ENCODE measurements at places on chromosomes 5 and 9.

GRCh38 chr5:110094548-110094947 is 404.8 kb downstream of the MAN2A1 start:
- no peak for DNase-seq

DNA sequence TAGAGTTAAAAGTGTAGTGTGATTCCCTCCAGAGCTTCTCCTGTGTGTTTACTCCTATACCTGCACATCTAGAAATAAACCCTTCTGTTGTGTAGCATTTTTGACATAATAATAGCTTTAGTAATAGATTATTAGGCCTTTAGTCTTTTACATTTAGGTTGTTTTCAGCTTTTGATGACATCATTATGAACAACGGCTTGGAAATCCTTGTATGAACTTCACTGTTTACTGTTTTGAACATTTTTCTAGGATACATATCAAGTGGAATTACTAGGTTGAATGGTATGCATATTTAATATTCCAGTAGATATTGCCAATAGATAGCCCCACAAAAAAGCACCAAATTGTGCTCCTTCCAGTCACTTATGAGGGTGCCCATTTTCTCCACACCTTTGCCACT is 174.0 kb downstream of the ARHGAP26 start:
- DNase-seq, result no peak

DNA sequence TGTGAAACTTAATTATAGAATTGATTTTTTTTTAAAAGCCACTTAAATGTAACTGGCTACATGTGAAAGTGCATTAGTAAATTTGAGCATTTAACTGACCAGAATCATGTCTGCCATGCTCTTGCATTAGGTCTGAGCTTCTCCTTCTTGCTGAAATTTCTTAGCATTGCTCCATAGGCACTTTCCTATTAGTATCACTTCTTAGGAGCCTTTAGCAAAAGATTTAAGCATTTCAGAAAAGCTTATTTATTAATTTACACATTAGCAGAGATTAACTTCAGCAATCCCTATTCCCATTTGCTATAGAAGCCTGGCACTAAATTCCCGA is 211.0 kb downstream of the SNX18 start:
- DNase-seq, result no peak

DNA sequence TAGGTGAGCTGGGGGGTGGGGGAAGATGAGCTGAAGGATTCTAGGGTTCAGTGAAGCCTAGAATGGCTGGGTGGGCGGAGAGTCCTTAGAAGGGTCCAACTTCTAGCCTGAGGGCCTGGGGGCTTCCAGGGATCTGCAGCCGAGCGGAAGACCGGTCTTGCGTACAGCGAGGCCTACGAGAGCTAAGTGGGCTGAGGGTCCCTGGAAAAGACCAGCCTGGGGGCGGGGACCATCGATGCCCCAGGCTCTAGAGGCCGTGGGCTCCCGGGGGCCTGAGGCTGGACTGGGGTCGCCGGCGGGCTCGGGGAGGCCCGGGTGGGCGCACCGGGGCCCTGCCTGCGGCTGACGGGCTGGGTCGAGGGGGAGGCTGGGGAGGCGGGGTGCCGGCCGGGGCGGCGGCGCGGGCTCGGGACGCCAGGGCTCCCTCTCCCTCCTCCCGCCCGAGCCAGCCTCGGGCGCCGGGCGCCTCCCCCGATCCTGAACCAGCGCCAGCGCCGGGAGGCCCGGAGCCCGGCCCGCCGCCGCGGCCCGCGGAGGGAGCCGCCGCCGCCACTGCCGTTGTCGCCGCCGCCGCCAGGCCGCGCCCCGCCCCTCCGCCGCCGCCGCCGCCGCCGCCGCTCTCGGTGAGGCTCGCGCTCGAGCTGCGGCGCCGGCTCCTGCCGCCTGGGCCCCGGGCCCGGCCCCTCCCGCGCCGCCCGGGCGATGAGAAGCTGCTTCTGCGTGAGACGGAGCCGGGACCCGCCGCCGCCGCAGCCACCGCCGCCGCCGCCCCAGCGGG is at the start of gene MVB12B:
TSS of gene MVB12B (plus strand) at position 602 of the 778 bp plus-strand sequence. CDS start at position 703, 101 bp downstream.
- DNase-seq, result peak; percentile 62

DNA sequence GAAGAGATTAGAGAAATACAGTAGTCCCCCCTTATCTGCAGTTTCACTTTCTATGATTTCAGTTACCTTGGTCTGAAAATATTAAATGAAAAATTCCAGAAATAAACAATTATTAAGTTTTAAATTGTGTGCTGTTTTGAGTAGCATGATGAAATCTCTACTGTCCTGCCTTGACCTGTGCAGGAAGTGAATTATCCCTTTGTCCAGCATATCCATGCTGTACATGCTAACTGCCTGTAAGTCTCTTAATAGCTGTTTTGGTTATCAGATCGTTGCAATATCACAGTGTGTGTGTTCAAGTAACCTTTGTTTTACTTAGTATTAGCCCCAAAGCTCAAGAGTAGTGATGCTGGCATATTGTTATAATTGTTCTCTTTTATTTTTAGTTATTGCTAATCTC is 11.2 kb upstream of the JAK2 start:
- DNase-seq, result no peak

DNA sequence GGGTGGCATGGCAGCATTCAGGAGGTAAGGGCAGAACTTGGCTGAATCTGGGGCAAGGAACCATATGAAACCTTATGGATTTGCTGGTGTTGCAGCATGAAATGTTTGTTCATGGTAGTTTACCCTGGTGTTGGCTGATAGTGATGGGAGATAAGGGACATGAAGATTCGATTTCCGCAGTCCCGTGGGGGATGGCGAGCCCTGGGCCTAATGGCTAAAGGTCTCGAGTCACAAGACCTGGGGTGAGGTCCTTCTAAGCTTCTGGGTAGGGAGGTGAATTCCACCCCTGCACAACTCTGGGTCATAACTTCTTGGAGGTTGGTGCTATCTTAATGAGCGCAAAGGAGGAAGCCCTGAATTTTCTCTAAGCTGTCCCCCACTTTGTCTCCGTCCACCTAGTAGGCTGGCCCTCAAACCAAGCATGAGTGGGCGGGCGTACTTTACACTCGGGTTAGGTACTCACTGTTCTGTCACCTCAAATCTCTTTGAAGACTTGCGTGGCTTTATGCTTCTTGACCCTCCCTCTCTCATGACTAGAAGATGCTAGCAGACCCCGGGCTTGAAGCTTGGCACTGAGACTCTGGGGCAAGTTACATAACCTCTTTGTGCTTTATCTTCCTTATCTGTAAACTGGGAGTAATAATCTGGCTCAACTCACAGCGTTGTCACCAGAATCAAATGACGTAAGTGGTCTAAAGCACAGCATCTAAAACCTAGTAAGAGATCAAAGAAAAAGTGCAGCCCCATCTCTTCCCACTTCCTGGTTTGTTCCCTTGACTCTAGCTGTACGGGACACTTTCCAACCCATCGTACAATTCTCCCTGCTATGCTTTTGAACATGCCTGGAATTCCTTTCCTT is 72.5 kb downstream of the BASP1 start:
- no peak for DNase-seq

DNA sequence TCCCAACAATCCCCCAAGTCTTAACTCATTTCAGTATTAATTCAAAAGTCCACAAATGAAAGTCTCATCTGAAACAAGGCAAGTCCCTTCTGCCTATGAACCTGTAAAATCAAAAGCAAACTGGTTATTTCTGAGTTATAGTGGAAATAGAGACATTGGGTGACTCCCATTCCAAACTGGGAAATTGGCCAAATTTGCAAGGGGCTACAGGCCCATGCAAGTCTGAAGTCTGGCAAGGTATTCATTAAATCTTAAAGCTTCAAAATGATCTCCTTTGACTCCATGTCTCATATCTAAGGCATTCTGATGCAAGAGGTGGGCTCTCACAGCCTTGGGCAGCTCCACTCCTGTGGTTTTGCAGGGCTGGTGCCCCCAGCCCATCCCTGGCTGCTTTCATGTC is 167.9 kb downstream of the HTR1A start:
- no peak for DNase-seq

DNA sequence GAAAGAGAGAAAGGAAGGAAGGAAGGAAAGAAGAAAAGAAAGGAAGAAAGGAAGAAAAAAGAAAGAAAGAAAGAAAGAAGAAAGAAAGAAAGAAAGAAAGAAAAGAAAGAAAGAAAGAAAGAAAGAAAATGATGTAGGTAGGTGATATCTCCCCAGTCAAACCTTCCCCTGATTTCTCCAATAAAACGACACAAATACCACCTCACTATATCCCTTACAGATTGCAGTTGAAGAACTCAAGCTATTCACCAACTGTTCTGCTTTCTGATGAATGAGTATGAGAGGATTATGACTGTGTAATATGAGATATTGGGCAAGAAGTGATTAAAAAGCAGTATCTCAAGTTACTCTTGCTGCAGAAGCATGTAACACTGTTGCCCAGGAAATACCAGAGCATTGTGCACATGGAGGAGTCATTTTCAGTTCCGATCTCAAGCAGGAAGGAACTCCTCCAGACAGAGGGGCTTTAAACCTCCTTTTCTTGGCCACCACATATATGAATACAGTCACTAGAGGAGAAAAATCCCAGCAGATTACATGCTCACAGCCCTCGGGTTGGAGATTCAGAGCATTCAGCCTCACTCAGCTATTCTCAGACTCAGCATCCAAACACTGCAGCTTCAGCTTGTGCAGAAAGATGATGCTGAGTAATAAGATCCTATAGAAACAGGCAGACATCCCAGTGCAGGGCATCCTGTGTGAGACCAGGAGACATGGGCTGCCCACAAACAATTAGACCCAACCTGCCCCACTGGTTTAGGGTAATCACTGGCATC is 61.4 kb downstream of the UGCG start:
- DNase-seq, result peak; percentile 96

- DNase-seq, result no peak
Observed at GRCh38 chr5:150653762-150654556, 7.1 kb upstream of the MYOZ3 start.

DNA sequence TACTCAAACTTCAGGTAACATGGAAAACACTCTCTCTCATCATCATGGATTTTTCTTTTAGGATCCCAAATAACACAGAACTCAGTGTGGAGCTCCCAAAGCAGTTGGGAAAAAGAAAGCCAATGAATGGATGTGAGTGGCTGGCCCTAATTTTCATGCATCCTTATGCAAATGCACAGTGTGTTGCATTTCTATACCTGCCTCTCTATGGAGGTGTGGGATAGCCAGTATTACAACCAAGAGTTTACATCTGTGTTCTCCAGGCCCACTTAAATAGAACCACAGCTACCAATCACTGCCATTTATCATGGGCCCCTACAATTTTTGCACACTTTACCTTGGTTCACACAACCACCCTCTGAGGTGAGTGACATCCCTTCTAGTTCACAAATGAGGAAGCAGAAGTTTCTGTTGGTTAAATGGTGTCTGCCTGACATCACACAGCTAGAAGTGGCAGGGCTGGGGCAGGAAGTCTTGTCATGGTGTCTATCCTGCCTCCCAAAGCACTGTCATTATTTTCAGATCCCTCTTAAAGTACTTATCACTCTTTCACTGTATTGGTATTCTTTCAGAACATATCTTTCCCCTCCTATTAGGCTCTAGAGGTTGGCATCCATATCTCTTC is 17.3 kb downstream of the MAMDC2 start:
- DNase-seq, result no peak

DNA sequence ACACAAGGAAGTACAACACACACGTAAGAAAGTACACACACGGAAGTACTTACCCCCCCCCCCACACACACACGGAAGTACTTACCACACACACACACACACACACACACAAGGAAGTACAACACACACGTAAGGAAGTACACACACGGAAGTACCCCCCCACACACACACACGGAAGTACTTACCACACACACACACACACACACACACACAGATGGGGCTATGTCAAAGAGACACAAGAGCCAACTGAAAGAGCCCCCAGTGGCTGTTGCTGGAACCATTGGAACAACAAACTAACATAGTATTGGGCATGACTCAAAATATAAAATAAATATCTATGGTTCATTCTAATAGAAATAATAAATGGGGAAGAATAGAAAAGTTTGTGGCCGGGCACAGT is 4.9 kb upstream of the MAPK9 start:
- no peak for DNase-seq
